ENCODE measurements at places on chromosomes 16 and 17.

DNA sequence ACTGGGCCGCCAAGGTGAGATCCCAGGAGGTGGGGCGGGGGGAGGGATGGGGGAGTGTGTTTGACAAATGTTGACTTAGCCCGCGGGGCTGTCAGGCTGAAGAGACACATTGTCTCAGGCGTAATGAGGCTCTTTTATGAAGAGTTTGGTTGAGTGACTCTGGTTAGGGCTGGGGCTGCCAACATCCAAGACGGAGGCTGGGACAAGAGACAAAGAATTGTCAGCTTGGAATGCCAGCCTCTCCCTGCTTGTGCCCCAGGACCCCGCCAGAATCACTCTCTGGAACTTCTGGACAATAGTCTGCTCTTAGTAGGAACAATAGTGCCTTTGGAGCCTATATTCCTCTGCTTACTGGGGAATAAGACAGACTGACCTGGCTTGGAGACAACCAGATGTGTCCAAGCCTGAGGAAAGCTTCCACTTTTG is 24.0 kb downstream of the PCTP start:
- no peak for DNase-seq

GRCh38 chr16:51524555-51525373 is 373.7 kb upstream of the SALL1 start:
- peak; percentile 36 for DNase-seq

DNA sequence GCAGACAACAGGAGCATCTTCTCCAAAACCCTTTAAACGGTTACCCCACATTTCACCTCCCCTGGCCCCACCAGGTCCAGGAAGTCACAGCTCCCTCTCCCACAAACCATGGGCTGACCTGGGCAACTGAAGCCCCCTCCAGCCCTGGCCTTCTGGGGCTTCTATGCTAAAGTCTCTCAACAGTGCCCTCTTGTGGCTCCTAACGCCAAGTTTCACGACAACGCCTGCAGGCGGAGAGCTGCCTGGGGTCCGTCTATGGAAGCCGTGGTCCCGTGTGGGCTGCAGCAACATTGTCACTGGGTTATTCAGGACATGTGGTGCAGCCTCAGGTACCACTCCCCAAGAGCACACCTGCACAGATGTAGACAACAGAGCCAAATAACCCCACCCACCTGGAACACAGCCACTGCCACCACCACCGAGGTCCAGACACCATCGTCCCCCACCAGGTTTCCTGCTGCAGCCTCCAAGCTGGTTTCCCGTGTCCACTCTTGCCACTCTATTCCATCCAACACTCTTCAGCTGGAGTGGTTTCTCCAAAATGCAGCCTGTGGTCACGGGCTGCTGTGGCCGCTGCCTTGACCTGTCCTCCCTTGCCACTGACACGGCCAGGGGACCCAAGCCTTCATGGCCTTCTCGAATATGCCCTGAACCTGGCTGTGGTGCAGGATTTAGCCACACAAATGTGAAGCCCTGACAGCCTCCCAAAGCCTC is 19.1 kb downstream of the C16orf95 start:
- DNase-seq: no peak

DNA sequence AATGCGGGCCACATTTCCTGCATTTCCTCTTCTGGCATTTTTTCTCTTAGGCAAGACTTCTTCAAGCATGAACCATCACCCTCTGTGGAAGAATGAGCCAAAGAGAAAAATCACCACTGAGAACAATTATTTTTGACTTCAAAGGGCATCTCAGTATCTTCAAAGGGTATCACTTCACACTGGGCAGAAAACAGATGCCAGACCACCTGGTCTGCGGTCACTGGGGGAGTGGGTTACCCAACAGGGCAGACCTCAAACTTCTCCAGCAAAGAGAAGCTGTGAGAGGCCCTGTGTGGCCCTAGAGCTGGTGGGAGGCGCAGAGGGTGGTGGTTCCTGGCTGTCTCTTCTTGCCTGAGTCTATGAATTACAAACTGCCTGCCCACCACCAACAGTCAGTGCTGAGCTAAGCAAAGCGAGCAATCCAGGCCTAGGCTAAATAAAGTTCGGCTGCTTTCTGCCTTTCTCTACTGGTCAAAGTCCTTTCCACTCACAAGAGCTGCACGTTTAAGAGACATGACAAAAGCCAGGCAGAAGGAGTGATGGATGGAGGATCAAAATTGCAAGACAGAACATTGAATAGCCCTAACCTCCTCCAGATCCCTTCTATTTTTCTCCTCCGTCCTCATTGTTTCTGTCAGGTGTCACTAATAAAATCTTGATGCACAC is 602.7 kb upstream of the CDH5 start:
- no peak for DNase-seq

DNA sequence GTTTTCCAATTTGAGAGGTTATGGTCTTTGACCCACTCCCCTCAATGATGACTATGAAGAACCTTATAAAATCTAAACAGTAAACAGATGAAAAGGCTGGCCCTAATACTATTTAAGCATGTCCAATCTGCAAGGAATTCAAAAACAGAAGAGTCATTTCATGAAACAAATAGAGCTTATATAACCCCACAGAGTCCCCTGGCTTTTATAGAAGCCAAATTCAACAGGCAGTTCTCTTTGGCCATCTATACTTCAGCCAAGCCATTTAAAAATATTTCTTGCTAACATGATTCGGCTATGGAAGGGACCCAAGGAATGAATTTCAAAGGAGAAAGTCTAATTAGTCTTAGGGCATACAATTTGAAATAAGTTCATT is 43.4 kb downstream of the SPOP start:
- no peak for DNase-seq

- no peak for DNase-seq
These were observed 30.7 kb downstream of the PIMREG start for GRCh38 chr17:6474906-6475305.

DNA sequence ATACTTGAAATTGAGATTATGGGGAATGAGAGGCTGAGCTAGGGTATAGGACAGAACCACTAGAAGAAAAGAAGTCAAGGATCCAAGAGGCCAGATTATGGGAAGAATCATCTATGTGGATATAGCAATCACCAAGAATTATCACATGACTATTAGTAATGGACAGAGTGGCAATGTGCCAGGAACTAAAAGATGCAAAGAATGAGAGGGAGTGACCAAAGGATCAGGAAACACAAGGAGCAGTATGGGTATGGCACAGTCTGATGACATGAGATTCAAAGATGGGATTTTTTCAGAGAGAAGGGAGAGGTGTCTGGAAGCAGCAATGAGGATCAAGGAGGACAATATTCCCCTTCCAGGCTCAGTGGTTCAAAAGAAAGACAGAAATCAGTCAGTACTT is 212.2 kb downstream of the AATF start:
- no peak for DNase-seq

GRCh38 chr17:71740866-71741265 is 380.0 kb upstream of the SOX9 start:
- no peak for DNase-seq

DNA sequence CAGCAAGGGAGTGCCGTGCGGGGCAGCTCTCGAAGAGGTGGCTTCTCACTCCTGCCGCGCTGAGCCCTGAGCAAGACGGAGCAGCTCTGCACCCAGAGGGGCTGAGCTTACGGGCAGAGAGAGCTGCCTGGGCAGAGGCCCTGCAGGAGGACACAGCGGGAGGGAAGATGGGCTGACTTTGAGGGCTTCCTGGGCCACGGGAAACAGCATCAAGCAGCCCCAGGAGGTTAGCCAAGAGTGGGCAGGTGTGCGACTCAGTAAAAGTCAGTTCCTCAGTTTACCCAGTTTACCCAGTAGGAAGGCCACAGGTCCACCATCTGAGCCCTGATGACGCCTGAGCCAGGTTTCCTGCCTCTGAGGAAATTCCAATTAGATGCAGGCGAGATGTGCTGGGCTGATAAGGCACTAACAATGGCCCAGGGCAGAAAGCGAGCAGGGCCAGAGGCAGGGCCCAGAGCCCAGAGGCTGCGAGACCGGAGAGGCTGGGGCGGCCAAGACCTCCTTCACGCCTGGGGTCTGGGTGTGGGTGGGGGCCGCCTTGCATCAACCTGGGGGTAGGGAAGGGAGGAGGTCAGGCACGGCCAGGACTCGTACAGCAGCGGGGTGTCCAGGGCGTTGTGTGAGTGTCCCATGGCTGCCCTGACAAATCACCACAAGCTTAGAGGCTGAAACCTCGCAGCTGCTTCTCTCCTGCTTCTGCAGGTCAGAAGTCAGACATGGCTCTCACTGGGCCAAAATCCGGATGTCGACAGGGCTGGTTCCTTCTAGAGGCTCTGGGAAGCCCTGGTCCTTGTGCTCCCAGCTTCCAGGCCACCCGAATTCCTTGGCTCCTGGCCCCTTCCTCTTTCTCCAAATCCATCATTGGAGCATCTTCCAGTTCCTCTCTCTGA is 32.0 kb upstream of the CIBAR2 start:
- no peak for DNase-seq

GRCh38 chr17:61968757-61969156 is 41.0 kb upstream of the INTS2 start:
- no peak for DNase-seq

- DNase-seq: peak; percentile 47
These were observed 24.1 kb downstream of the BAHCC1 start for GRCh38 chr17:81419319-81419885.

DNA sequence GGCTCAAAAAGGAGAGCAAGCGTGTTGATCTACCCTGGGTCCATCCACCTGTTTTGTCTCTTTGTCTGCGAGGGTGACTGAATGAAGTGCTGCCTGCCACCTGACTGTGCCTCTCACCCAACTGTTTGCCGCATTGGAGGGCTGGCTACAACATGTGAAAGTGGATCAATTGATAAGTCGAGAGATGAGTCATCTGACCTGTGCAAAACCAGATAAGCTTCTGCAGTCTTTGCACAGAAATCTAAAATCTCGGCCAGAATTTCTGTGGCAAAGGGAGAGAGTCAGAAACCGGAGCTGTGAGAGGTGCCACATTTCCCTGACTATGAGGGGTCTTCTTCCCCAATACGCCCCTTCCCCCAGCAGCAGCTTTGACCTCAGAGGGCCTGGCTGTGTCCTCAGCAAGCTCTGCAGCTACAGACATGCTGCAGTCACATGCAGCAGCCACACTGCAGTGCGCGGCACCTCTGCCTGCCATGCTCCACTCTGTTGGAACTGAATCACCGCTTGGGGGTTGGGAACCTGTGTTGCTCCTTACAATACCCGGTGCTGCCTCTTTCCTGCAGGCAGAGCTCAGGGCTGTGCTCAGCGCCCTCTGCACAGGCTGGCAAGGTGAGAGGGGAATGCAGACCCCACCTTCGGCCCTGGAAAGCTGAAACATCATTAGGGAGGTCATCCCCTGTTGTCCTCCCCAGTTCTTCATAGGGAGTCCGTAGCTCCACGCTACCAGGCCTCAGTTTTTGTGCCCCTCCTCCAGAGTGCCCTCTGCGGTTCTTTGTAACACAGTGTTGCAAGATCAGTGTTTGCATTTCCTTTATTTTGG is 16.2 kb upstream of the HAS3 start:
- peak; percentile 21 for DNase-seq

- no peak for DNase-seq
These were observed 16.1 kb downstream of the NAA60 start for GRCh38 chr16:3459401-3460090.

DNA sequence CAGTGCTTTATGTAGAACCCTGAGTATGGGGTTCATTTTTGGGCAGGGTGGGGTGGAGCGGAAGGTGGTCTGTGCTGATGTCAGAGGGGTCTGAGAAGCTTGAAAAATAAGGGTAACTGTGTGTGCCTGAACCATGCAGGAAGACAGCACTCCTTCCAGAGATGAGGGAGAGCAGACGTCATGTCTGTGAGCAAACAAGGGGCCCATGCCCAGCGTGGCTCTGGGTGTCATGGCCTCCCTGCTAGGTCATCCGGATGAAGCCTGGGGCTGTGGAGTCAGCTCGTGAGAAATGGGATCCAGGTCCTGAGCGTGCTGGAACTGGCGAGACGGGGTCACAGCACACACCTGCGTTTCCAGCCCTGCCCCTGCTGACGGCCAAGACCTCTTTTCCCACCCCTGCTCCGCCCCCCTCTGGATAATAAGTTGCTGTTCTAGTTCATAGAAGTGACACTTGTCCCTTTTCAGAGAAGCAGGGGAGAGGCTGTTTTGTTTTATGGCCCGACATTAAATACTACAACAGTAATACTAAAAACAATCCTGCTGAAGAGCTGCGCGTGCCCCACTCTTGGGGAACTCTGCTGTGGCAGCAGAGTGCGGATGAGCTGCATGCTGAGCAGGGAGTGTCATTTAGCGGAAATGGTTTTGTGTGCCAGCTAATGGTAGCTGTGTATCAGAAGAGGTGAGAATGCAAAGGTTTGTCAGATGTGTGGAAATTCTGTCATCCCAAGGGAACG is 92.6 kb downstream of the RPTOR start:
- no peak for DNase-seq

DNA sequence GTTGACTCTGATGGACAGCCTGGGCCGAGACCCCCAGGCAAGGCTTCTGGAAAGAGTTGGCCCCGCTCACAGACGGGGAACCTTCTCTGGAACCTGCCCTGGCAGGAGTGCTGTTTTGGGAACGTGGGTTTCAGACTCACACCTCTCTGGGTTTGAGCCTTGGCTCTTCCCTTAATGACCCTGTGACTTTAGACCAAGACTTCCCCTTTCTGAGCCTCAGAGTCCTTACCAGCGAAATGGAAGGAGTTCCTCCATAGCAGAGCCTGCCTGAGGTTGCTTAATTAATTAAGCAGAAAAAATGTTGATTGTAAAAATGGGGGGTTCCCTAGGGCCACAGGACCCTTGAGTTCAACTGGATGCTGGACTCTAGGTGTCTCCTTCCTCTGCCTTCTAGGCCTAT is 408.2 kb downstream of the SEC14L1 start:
- no peak for DNase-seq

- no peak for DNase-seq
These were observed 154.2 kb downstream of the PITPNC1 start for GRCh38 chr17:67531291-67531690.

GRCh38 chr16:82470016-82470415 is 156.8 kb upstream of the CDH13 start:
- DNase-seq: no peak

DNA sequence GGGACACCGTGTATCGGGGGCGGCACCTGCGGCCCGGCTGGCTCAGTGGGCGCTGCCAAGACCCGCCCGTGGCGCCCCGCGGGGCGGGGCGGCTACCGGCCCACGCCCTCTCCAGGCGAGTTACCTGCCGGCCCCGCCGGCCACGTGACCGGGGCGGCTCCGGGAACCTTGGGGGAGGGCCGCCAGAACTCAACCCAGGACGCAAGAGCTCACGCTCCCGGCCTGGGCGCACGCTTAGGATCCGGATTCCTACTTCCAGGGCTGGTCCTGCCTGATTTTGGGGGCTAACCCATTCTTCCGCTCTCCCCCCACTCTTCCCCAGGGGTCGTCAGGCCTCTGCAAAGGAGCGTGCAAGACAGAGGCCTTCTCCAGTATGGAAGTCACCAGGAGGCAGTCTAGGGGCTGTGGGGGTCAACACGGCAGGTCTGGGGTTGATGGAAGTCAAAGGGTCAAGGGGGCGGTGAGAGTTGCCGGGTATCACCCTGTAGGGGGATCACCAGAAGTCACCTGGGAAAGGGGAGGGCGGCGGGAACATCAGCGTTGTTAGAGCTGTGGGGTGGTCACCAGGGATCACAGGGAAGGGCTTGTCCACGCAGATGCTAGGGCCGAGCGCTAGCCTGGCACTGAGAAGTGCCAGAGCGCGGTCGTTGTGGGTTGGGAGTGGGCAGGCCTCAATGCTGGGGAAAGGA is 354 bp upstream of the ESRP2 start:
- DNase-seq: no peak
